Urothelium cell line (cell line): ENCODE measurements at places on chromosomes 12 and 14.

GRCh38 chr12:88339966-88340365, 197.9 kb downstream of the TMTC3 start:
- DNase-seq: no peak

DNA sequence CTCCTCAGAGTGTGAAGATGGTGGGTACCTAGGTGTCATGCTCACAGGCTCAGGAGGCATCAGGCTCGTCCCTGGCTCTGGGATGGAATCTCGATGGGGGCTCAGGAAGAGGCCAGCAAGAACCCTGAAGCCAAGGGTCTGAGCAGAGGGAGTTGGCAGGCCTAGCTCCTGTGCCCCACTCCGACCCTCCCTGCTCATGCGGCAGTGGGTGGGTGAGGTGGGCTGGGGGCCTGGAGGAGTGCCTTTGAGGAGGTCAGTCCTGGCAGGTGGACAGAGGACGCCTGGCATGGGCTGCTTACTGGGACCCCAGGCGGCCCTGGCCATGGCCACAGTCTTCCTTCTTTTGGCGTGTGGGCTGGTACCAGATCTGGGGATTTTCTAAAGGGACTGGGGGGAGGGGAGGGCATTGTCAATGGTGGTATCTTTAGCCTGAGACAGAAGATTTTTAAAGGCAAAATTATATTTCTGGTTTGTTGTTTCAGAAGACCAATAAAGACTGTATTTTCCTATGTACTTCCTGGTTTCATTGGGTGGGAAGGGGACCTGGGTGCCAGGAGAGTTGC, 16.0 kb downstream of the LRTM2 start:
- DNase-seq: no peak

DNA sequence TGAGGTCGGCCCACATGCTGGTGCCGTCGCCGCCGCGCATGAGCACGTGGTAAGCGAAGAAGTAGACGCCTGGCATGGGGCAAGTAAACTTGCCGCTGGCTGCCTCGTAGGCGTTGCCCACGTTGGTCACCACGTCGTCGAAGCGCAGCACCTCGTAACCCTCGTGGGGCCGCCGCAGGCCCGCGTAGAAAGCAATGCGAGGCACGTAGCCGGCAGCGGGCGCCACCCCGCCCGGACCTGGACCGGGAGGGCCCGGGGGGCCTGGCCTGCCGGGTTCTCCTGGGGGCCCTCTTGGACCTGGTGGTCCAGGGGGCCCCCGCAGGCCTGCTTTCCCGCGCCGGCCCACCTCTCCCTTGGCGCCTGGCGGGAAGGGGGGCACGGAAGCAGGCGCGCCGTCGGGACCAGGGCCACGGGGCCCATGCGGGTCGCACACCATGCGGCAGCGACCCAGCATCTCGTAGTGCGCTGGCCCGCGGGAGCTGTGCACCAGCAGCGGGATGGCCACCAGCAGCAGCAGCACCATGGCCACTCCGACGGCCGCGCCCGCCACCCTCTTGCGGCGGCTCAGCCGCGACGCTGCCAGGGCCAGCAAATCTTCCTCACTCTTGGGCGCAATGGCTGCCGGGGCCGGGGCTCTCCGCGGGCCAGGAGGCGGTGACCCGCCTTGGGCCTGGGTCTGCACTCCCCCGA, 888 bp downstream of the C1QL4 start:
- DNase-seq: no peak

- no peak for DNase-seq
Observed at GRCh38 chr12:124466216-124467128, 100.9 kb downstream of the NCOR2 start.

DNA sequence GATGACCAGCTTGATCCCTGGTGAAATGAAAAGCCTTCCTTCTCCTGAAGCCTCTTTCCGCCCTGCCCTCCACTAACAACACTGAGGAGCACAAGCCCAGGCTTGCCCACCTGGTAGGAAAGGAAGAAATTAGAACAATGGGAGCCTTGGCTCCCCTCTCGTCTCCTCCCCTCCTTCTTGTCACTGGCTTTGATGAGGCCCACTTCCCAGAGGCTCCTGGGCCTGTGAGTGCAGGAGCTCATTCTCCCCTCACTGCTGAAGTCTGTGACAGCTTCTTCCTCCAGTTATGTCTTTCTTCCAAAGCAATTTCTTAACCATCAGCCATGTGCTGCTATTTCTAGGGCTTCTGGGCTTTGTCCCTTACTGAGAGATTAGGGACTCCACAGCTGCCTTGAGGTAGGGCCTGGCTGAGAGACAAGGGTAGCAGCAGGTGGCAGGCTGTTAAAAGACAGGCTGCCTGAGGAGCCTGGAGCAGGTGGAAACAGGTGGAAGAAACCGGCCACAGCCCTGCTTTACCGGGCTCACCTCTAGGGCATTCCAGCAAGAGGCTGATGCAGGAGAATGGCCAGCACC, 53.6 kb upstream of the SRSF5 start:
- peak; percentile 44 for DNase-seq

DNA sequence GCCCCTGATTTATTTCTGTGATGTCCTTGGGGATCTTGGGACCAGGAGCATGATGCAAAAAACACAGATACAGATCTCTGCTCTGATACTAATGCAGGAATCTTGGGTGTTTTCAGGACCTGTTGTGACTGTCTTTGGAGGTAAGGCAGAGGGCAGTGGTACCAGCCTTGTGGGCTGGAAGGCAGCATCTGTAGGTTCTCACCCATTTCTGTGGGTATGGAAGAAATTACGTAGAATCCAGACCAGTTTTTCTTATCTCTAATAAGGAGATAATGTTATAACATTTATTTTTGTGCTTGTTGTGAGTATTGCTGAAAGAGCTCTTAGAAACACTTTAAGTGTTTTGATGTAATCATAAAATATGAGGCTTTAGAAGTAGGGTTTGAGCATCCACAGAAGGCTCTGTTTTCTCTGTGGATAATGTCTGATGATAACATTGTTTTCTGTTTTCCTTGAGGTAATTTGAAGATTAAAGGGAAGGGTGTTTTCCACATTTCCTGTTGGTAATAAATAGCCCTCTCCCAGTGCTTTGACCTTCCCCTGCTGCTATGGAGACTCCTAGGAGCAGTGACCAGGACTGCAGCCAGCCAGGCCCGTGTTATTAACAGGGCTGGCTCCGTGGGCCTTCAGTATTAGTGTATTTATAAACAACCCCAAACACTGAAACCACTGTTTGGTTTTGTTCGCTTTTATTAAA, 9.4 kb upstream of the DCP1B start:
- no peak for DNase-seq

GRCh38 chr14:105046891-105047282, 18.3 kb downstream of the GPR132 start:
- no peak for DNase-seq

DNA sequence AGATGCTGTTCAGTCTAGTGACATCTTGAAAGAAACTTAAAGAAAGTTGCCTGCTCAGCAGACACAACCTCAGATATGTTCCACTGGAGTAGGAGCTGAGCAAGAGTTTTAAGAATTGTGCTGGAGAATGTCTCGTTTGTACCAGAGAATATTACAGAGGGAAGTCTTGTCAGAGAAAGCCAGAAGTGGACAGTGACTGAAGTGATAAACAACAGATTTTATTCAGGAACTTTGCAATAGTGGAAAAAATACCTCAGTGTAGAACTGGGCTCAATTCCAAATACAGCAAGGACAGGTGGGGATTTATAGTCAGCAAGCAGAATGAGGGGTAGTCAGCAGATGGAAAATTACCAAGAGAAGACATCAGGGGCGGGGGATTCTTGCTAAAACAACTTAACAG, 18.6 kb downstream of the ZDHHC17 start:
- DNase-seq: no peak

- DNase-seq: no peak
Observed at GRCh38 chr12:23197266-23197665, 572.3 kb downstream of the ETNK1 start.

GRCh38 chr14:74518221-74518620, 24.7 kb downstream of the ISCA2 start:
- no peak for DNase-seq

DNA sequence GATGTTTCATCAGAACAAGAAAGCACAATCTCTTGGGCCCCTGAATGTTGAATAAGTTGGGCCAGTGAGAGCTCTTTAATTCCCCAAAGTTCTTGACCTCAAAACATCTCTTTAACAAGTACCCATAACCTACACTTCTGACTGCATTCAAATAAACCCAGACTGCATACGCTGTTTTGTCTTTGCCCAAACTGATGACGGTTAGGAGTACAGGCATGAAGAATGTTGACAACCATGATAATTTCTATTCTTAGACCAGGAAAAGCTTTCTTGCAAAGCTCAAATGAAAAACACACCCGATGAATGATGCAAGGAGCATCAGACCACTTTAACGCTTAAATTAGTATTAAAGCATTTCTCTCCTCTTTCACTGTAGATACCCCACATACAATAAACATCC, 11.7 kb upstream of the RAB3IP start:
- DNase-seq: no peak

DNA sequence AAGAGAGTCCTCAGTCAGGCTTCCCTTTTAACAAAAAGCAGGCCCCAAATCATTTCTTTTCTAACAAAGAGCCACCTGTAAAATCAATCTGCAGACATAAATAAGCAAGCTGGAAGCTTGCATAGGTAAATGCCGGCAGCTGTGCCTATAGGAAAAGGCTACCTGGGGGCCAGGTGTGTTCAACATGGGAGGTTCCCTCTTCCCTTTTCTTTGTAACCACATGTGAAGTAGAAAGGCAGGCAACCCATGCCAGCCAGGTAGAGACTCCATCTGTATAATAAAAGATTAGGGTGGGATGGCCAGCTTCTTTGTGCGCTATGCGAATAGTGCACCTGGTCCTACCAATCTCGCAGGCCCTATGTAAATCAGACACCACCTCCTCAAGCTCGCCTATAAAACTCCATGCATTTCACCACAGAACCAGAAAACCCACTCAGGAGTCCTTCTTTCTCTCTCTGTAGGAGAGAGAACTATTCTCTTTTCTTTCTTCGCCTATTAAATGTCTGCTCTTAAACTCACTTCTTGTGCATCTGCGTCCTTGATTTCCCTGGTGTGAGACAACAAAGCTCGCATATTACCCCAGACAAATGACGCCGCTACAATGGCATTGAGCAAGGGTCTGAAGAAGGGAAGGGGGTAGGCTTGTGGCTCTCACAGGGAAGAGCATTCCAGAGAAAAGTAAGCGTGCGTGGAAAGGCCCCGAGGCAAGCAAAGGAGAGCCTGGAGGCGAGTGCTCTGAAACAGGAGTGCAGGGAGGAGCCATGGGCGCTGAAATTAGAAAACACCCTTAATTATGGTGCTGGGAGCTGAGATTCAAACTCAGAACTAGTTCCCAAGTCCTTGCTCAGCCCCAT, 67.2 kb downstream of the TTC9 start:
- no peak for DNase-seq

DNA sequence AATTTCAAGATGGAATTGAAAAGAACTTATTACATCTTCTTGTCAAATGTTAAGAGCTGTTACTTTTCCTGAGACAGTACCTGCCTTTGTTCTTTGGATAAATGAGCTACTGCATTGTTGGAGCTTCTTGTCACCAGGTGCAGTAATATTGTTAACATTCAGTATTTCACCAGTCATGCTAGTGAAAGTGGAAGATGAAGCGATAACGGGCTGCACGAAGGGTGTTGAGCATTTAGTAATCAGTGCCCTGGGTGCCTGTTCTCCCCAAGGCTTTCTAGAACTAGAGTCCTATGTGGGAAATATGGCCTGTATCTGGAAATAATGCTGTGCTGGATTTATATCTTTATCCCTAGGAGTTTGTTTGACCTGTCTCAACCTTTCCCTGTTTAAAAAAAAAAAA, 83.2 kb downstream of the PPP2R5C start:
- no peak for DNase-seq

DNA sequence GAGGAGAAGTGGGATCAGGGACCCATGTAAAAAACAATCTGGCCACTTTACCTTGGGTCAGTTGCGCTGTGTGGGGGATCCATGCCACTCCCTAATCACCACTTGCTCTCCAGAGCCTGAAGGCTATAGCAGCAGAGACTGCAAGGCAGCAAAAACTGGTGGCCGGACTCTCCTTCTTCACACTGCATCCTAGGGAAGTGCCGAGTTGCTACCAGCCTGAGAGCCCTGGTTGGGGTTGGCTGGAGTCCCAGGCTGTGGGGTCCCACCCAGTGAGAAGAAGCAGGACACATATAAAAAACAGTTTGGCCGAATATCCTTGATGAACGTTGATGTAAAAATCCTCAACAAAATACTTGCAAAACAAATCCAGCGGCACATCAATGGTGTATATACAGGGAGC, 341.2 kb downstream of the AEBP2 start:
- no peak for DNase-seq

DNA sequence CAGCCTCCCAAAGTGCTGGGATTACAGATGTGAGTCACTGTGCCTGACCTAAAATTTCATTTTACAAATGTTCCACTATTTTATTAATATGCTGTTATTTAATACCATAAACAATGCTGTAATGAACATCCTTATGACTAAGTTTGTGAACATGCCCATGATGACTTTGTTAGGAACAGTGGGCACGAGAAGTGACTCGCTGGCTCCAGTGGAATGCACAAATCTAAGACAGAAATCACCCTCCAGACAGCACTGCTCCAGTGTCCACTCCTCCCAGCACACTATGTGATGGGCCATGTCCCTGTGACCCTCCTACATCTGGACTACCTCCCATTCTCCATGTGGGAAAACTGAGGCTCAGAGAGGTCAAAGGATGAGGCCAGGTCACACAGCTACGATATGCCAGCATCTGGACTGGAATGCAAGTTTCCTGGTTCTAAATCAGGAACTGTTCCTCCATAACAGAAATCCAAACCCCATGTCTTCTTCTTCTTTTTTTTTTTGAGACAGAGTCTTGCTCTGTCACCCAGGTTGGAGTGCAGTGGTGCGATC, 57.9 kb downstream of the GPR68 start:
- no peak for DNase-seq

GRCh38 chr14:54487771-54488170, 1.0 kb downstream of the GMFB start:
- DNase-seq: peak; percentile 70

GRCh38 chr14:96090441-96091148, 51.4 kb downstream of the C14orf132 start:
- peak; percentile 30 for DNase-seq

- DNase-seq: no peak
Observed at GRCh38 chr14:57508756-57509155, 15.1 kb upstream of the CCDC198 start.

DNA sequence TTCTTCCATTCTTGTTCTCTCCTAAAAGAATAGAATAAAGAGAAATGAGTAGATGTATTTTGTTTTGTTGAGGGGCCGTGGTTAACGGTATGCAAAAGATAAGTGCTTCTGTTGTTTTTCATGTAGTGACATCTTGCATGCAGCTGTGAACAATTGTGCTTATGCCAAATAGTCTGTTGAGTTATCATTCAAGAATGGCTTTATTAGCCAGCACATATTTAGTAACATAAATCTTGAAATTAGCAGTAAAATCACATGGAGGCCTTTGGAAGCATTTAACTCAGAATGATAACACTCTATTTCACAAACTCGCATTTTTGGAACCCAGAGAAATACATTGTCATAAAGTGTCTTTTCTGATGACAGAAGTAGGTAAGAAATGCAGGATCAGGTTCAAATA, 1772.0 kb upstream of the FLRT2 start:
- no peak for DNase-seq

DNA sequence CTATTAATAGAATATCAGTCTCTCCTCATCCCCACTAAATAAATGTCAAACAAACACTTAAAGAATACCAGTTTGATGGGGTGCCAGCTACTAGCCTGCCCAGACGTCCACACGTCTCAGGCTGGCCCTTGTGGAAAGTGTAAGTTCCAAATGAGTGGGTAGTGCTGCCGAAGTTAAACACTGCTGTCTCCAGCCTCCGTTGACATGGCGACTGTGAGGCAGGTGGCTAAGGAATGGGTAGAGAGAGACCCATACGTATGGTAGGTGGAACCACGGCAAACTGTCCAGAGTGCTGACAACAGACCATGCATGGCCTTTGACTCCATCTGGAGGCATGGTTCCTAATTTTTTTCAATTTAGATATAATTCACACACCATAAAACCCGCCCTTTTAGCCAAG, 37.9 kb downstream of the PITPNM2 start:
- DNase-seq: no peak
